Stimulated activated naive CD4-positive, alpha-beta T cell (primary cell): ENCODE measurements at places on chromosomes 3 and 15.

GRCh38 chr3:116247605-116248004, 197.7 kb downstream of the LSAMP start:
- no peak for DNase-seq

DNA sequence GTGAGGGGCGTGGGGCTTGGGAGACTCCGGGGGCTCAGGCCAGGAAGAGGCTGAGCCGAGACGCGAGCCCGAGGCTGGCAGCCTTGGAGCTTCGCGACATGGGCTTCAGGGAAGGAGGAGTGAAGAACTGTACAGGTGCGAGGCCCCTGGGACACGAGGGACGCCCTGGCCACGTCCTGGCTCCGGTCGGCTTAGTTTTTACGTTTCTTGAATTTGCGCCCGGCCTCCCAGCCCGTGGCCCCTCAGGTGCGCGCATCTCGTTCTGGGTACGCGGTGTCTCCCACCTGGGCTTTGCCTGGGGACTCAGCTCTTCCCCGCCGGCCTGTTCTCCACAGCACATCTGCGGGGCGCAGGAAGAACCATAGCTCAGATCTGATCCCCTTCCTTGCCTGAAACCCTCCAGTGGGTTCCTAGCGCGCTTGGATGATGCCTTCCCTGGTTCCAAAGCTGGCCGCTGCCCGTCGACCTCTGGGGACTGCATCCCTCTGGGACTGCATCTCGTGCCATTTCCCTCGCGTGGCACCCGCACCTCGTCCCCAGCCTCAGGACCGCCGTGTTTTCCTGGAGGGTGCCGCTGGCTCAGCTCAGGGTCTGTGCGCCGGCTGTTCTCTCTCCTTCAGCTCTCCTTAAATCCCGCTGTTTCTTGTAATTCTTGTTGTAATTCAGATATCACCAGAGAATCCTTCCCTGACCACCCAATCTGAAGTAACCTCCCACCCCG, 614 bp downstream of the CHCHD6 start:
- no peak for DNase-seq

- DNase-seq = no peak
Measured at GRCh38 chr15:38053205-38053604, 118.8 kb downstream of the TMCO5A start.

DNA sequence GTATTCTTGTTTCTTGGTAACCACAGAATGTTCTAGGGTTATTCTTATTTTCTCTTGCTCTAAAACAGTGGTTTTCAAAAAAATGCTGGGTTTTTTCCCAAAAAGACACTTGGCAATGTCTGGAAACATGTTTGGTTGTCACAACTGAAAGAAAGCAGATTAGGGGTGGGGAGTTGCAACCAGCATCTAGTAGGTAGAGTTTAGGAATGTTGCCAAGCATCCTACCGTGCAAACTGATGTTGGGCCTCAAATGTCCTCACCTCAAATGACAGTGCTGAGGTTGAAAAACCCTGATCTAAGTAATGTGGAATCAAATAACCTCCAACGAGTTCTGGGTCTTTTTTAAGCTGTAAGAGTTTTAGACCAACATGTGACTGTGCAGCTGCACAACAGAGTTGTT, 270.5 kb upstream of the STT3B start:
- DNase-seq = no peak

GRCh38 chr3:116129187-116129946, 315.9 kb downstream of the LSAMP start:
- DNase-seq = no peak

DNA sequence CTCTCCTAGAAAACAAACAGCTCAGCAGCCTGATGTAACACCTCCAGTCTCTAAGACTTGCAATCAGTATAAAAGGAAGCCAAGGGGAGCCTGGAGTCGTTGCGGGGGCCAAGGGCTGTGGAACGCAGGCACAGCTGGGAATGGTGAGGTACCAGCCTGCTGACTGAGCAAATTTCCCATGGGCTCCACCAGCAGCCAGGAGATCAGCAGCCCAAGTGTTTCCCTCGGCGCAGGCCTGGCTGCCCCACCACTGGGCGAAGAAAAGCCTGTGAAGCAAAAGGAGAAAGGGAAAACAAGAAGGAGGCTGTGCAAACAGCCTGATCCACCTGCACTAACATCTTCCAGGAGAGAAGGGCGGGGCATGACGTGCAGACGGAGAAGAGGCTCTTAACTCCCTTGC, 155.3 kb downstream of the SHQ1 start:
- no peak for DNase-seq

DNA sequence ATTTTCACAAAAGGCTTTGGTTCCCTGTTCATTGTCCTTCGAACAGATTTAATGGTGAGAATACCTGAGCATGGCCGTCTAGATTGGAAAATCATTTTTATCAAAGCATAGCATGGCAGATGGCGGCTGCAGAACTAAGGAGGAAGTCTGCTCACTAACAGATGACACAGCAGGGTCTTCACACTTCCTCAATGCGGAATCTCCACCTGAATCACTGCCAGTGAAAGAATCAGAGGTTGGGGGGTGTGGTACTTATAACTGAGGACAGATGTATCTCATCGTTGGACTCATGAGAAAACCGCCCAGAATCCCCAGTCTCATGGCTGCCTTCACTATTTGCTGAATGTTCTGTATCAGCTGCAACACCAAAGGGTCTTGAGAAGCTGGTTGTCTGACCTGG, 31.6 kb upstream of the PYGO1 start:
- DNase-seq = no peak

DNA sequence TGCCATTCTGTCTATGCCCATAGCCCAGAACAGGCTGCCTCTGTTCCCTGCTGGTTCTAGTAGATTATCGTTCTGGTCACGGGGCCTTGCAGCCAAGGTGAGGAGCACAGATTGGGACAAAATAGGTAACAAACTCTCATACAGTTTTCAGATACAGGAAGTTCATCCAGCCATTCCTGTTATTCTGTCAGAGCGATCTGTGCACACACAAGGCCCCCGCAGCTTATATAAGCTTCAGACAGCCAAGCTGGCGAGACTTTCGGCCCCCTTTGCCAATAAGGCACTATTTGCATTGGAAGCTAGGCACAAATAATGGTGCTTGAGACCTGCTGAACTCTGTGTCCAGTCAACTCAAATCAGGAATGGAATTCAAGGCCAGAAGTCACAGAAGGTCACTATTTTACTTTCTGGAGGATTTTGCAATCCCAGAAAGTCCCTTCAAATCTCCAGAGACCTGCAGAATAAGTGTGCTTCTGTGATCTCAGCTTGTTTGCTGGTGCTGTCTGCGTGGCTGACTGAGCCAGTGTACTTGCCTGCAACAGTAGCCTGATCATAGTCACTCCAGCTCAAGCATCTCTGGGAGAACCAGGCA, 69.4 kb downstream of the BFSP2 start:
- DNase-seq = no peak

DNA sequence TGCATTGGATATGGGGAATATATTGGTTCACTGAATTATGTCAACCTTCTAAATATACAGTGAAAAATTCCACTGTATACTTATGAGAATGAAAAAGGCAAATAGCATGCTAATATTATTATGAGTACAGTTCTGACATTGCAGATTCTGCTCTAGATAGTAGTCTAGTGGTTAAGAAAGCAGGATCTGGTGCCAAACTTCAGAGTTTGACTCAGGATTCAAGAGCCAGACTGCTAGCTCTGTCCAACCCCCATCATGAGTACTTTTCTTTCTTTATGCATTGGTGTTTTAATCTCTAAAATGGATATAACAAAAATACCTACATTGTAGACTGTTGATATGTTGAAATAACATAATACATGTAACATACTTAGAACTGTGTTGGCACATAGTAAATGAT, 57.3 kb upstream of the PLSCR4 start:
- no peak for DNase-seq

GRCh38 chr3:37492977-37493471, 318.6 kb upstream of the LRRFIP2 start:
- DNase-seq = no peak

DNA sequence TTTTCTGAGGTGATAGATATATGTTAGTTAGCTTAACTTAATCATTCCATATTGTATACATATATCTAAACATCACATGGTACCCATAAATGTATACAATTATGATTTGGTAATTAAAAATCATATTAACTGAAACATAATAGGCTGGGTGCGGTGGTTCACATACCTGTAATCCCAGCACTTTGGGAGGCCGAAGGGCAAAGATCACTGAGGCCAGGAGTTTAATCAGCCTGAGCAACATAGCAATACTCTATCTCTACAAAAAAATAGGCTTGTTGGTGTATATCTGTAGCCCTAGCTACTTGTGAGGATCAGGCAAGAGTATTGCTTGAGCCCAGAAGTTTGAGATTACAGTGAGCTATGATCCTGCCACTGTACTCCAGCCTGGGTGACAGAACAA, 20.9 kb downstream of the RAB7A start:
- DNase-seq = no peak

GRCh38 chr3:123719862-123720453, 135.1 kb upstream of the HACD2 start:
- DNase-seq = no peak
